Right lung (tissue), 10 donors: ENCODE measurements at places on chromosomes 16 and 17. TPM values are rescaled to one million over a fixed set of nuclear protein-coding genes. Genes with fewer than 3 reads are reported as not detected.

ATP1B2 gene
- 31.5 TPM for polyA plus RNA-seq

TGFB1I1 gene
- 64.1 TPM for polyA plus RNA-seq

SCPEP1 gene
- 57.6 TPM for polyA plus RNA-seq

C17orf113 gene
- polyA plus RNA-seq, result 3.8 TPM

DNAH17 gene
- 4.8 TPM for polyA plus RNA-seq

WSCD1 gene
- polyA plus RNA-seq, result 3.6 TPM

GUCY2D gene
- polyA plus RNA-seq, result 0.12 TPM

CRHR1 gene
- polyA plus RNA-seq, result not detected

VPS35L gene
- 50.5 TPM for polyA plus RNA-seq

LAT gene
- 8.5 TPM for polyA plus RNA-seq

CNGB1 gene
- 0.13 TPM for polyA plus RNA-seq

TAOK2 gene
- polyA plus RNA-seq, result 66.2 TPM

RNF157 gene
- 8.9 TPM for polyA plus RNA-seq

GRCh38 chr17:42247734-42248133 is 28.5 kb downstream of the STAT5B start:
- DNase-seq, result no peak

- DNase-seq, result no peak
Observed at GRCh38 chr17:82876149-82876548, 36.3 kb upstream of the ZNF750 start.

DNA sequence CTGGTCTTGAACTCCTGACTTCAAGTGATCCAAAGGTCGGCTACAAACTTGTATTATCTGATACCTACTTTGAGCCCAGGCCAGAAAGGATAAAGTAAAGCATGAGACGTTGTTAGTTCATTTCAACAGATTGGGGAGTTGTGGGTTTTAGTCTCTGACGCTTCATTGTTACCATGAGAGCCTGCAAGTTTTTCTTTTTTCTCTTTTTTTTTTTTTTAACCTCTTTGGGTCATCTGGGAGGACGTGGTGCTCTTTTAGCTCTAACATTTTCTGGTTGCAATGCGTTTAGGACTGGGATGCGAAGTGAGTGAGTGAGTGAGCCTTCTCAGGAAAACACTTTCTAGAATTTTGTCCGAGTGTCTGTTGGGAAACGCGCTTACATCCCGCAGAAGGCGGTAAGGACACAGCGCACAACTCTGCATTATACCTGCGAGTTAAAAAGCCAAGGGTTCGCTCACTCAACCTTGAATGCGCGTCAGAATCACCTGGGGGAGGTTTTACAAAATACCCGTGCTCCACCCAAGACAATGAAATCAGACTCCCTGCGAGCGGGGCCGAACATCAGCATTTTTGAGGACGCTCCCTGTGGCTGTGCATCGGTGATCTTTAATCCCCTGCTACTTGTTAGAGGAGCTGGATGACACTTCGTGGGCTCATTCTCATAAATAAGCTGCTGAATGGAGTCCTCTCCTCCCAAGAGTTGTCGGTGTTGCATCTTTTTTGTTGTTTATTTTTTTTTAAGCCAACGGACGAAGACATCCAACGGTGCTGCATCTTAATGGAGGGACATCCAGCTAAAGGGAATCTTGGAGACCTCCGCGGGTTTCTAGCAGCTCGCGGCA is 629 bp upstream of the RNF135 start:
- no peak for DNase-seq

GRCh38 chr17:43547659-43548256 is 1.6 kb upstream of the ETV4 start:
- no peak for DNase-seq

- DNase-seq, result peak; percentile 26
Observed at GRCh38 chr17:29140631-29141513, 39.3 kb downstream of the MYO18A start.

- no peak for DNase-seq
Observed at GRCh38 chr16:5026664-5027063, 7.1 kb downstream of the NAGPA start.

DNA sequence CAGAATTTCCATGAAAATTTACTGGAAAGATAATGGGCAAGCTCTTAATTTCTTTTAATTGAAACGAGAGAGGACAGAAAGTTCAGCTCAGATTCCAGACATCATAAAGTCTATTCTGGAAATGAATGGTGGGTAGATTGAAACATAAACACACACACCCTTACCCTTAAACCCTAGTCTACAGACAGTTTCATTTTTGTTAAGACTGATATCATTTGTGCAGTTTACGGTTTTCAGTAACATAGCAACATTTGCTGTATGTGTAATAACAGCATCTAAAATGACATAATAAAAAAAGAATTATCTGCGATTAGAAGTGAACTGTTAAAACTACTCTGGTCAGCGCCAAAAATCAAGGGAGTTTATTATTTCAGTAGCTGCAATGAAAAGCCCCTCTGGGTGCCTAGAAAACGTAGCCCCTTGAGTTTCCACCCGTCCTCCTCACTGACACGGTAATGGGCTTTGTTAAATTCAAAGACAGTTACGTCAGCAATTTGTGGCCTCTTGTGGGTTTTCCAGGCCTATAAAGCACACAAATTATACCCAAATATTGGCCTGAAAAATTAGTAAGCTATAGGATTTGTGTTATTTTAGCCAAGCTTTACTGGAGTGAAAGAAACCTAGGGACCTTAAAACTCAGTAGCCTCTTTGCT is 520.6 kb upstream of the SOX9 start:
- DNase-seq, result peak; percentile 16

- DNase-seq, result no peak
Observed at GRCh38 chr17:75245011-75245410, 16.4 kb downstream of the GGA3 start.

DNA sequence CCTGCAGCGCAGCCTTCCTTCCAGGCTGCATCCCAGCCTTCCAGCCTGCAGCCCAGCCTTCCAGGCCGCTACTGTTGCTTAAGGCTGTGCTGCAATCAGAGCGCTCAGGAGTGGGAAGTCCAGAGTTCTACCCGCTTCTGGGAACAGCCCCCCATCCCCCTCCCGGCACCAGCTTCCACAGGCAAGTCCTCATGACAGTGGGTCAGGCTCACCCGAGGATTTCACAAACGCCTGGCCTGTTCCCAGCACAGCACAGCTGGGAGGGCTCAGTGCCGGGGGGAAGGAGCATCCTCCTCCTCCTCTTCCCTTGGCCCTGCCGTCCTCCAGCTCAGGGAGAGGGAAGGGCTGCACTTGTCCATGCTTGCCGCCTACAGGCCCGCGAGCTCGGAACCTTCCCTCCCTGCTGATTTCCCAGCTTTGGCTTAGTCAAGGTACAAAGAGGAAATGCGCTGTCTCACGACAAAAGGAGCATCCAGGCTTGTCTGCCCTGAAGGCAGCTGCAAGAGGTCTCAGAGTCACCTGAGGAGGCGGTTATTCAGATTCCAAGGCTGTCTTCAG is 8.3 kb downstream of the SOCS3 start:
- DNase-seq, result peak; percentile 95

DNA sequence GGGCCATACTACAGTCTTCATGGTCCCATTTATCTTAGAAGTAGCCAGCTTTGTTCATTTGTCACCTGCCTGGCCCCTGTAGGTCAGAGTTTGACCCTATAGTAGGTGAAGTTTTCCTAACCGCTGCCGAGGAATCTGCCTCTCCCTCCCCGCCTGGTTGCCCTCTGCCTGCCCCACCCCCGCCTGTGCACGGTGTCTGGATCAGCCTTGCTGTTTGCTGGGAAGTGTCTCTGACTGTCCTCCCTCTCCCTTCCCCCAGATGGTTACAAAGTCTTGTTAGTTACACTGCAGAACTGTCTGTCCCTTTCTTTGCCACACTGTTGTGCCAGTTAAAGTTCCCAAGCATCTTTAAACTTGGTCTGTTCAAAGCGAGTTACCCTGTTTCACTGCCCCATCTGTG is 5.7 kb downstream of the UBFD1 start:
- DNase-seq, result no peak

DNA sequence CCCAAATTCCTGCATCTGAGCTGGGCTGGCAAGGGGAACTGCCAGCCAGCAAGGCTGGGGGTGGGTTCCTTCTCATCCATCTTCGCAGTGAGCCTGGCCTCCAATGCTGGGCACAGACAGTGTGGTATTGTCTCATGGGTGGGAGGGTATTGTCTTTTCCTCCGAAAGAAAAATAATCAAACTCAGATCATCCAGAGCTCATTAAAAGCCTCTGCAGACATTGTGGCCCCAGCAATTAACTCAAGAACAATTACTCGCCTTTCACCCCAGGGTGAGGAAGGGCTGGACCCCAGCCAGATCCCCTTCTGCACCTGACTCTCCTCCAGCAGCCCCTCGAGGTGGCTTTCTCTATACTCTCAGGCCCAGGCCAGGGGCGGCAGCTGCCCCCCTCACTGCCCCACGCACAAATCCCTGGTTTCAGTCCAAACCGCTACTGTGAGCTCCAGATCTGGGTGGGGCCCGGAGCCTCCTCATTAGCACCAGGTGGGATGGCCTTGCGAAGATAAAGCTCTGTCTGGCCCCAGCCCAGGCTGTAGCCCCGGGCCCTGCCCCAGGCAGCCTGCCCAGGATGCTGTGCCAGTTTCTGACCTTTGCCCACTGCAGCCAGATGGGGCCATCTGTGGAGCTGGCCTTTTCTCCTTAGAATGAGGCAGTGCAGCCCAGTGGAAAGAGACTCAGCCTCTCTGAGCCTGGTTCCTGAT is 2.3 kb upstream of the KRT15 start:
- no peak for DNase-seq

DNA sequence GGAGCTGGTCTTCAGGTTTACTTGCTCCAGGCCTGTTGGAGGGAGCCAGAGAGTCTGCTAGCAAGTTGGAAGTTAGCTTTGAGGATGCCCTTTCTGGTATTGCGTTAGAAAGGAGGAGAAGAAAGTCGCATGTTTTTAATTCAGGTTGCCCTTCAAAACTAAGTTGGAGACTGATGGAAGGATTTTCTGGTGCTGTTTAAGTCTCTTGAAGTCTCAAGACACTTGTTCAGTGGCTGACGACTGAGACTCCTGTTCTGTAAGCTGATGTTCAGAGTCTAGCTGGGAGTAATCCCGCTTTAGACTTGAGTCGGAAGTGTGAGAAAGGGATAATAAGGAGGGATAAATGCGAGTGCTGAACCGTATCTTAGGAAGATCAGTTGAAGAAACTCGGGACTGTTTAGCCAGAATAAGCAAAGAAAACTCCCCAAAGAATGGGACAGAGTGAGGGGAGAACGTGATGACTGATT is 740 bp downstream of the AATF start:
- DNase-seq, result no peak

DNA sequence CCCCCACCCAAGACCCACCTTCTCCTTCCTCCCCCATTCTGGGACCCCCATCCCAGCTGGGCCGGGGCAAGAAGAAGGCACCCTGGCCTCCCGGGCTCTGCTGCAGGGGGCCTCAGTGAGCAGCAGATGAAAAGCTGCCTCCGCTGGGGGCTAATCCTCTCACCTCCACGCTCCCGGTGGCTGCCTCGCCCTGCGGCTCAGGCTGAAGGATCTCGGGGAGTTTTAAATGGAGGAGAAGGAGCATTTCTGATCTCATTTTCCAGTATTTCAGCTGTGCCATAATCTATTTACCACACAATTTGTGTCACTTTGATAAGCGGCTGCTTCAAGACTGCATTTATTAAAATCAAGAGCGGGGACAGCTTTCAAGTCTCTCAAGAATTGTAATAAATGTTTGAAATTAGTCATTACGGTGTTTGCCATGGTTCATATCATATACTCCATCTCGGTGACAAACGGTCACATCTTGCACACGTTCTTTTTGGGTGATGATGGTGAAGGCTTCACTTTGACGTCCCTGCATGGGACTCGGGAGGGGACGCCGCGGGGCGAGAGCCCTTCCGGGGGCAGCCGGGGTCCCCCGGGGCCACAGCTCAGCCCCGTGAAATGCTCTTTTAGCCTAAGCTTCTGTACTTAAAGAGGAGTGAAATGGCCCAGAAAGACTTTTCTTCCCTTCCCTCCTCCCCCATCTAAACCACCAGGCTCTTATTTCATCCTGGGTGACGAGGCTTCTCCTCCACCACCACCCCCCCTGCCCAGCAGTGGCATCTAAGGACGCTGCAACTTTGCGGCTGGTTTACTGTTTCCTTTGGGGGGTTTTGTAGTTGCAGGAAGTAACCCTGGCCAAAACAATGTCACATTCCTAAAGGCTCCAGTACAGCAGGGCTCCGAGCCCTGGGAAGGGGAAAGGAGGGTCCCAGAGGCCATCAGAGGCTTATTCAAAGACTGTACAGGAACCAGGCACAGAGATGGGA is 313.1 kb upstream of the TNRC6C start:
- peak; percentile 6 for DNase-seq

DNA sequence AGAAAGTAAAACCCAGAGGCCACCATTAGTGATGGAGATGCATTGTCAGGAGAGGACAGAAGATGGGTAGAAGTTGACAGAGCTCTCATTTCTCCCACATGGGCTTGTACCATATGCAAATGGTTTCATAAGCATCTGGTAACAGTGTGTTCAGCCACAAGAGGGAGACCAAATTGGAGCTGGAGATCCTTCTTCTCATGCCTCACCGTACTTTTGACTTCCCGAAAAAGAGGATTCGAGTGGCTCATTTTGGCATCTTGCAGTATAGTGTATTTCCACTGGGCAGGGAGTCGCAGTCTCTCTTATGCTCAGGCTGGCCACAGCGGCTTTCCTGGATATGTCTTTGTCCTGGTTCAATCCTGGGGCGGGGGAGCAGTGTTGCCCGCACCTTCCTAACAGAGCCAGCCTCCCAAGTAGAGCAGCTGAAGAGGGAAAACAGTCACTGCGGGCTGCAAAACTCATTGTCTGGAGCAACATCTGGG is 23.8 kb downstream of the TBC1D3B start:
- DNase-seq, result no peak

GRCh38 chr16:56998352-56998751 is 9.0 kb downstream of the NLRC5 start:
- DNase-seq, result no peak

- DNase-seq, result no peak
Observed at GRCh38 chr16:86824751-86825296, 246.5 kb downstream of the FOXL1 start.

GRCh38 chr17:2551928-2552327 is 40.2 kb upstream of the METTL16 start:
- no peak for DNase-seq

DNA sequence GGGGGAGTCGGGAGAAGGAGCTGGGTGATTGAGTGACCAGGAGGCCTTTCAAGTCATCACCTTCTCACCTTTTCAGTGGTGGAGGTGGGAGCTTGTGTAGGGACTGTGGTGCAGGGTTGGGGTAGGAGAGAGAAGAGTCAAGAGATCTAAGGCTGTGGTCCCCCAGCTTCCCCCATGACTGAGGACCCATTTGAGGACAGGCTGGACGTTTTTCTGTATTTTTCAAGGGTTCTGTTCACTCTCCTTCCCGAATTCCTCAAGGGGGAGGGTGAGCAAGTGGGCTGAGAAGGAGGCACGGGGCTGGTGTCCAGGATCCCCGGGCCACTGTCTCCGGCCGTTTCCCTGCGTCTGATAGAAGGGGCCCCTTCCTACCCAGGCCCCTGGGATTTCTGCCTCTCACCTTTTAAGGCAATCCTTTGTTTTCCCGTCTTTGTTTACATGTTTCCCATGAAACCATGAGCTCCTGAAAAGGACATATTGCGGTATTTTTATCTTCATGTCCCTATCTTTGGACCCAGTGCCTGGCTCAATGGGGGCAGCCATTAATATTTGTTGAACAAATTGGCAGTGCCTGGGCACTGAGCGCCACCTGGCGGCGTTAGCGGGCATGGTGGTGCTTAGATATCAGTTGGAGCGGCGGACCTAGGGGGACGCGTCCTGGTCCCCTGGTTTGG is 9.2 kb upstream of the CD300A start:
- no peak for DNase-seq
